Skin of body (tissue), 3 donors: ENCODE measurements at places on chromosomes 4 and X.
A peak's percentile ranks its signal among the peaks of the same experiment; 100 is the strongest.

GRCh38 chrX:44514272-44514671, 28.4 kb downstream of the FUNDC1 start:
- no peak for DNase-seq

GRCh38 chr4:57612279-57612678, 502.1 kb upstream of the IGFBP7 start:
- no peak for DNase-seq

GRCh38 chr4:119750771-119751170, 122.2 kb upstream of the PDE5A start:
- no peak for DNase-seq

DNA sequence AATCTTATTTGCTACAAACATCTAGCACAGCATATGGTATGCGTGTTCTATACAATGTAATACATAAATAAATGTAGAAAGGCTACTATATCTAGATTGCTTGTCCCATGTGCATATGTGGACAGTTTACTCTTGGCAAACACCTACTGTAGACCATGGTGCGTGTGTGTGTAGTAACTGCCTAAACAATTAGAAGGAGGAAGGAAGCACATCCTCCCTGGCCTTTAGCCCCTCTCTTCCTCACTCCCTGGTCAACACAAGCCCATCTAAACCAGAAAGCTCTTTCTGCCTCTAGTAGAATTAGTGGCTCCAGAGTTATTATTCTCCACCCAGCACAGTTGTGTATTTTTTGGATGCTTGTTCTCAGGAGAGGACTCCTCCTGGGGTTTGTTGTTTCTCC, 73.9 kb downstream of the KDR start:
- DNase-seq = peak; percentile 8

- no peak for DNase-seq
Measured at GRCh38 chrX:136920001-136920400, 39.5 kb upstream of the RBMX start.

GRCh38 chr4:109126856-109127255, 175.6 kb downstream of the COL25A1 start:
- no peak for DNase-seq

DNA sequence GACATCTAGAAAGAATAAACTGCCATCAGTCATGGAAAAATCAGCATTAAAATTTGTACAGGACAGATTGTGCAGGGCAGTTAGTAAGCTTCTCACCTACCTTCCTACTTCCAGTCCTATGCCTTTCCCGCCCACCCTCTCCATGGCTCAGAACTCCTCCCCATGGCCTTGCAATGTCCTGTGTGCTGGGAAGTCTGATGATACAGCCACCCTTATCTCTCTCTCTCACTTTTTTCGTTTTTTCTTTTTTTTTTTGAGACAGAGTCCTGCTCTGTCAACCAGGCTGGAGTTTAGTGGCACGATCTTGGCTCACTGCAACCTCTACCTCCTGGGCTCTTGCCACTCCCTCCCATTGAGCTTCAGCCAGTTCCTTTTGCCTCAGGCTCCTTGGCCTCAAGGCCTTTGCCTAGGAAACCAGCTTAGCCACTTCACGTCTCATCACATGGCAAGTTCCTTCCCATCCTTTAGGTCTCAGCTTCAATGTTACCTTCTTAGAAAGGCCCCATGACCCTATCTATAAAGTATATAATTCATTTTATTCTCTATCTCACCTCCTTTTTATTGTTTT, 259.7 kb downstream of the NKX6-1 start:
- DNase-seq = no peak
